ENCODE measurements at places on chromosomes 4 and X.

- DNase-seq, result no peak
These were observed 99.4 kb upstream of the SPANXC start for GRCh38 chrX:141341743-141342142.

- no peak for DNase-seq
These were observed 11.1 kb downstream of the GTPBP6 start for GRCh38 chrX:307261-308111.

GRCh38 chr4:16411501-16412085 is 185.3 kb upstream of the TAPT1 start:
- no peak for DNase-seq

DNA sequence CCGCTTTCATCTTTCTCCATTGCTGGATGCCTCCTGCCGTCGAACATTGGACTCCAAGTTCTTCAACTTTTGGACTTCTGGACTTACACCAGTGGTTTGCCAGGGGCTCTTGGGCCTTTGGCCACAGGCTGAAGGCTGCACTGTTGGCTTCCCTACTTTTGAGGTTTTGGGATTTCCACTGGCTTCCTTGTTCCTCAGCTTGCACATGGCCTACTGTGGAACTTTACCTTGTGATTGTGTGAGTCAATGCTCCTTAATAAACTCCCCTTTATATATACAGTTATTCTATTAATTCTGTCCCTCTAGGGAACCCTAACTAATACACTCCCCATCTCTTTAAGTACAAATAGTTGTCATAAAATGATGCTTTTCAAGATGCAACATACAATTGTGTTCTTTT is 595.3 kb downstream of the ARAP2 start:
- DNase-seq, result no peak

GRCh38 chrX:154967603-154968002 is 54.9 kb downstream of the F8 start:
- no peak for DNase-seq

GRCh38 chr4:128454881-128455280 is 167.3 kb upstream of the PGRMC2 start:
- DNase-seq, result no peak

DNA sequence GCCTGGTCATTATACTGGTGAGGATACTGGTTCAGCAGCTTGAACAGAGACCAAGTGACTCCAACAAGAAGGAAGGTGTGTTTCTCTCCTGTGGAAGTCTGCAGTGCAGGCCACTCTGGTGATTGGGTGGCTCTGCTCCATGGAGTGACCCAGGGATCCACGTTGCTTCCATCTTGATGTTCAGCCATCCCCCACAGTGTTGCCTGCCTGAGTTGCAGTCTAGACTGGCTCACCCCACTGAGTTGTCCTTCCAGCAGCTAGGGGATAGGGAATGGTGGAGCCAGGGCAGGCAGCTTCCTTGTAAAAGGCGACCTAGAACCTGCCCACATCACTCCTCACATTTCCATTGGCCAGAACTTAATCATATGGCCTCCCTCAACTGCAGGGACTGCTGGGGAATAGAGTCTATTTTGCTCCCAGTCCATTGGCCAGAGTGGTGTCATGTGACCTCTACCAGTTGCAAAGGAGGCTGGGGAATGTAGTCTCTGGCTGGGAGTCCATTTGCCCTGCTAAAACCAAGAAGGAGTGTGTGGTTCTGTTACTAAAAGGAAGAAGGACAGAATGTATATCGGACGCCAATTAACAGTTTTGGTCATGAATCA is 8.0 kb downstream of the MAN2B2 start:
- DNase-seq, result no peak
